ENCODE measurements at places on chromosomes 1 and 21. TPM values are rescaled to one million over a fixed set of nuclear protein-coding genes. Genes with fewer than 3 reads are reported as not detected.

CFAP74 gene
- not detected for total RNA-seq

SMCP gene
- not detected for total RNA-seq

- DNase-seq = no peak
Observed at GRCh38 chr1:22089134-22089571, 36.6 kb downstream of the CDC42 start.

DNA sequence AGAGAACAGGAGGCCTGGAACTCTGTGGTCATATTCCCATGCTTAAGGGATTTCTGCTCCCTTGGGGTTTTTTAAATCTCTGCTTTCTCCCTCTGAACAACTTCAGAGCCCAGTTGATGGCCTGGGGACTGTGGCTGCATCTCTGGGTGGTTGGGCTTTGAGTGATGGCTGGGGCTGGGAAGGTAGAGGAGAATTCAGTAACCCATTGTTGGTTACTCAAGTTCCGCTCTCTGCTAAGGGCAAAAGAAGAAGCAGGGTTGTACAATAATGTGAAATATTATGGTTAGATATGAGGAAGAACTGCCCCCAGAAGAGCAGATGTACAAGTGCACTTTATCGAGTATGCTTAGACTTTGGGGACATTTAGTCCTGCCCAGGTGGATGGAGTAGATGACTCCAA is 72.1 kb upstream of the CNTN2 start:
- no peak for DNase-seq

- peak; percentile 82 for DNase-seq
Observed at GRCh38 chr1:37682334-37682987, 9.9 kb upstream of the CDCA8 start.

DNA sequence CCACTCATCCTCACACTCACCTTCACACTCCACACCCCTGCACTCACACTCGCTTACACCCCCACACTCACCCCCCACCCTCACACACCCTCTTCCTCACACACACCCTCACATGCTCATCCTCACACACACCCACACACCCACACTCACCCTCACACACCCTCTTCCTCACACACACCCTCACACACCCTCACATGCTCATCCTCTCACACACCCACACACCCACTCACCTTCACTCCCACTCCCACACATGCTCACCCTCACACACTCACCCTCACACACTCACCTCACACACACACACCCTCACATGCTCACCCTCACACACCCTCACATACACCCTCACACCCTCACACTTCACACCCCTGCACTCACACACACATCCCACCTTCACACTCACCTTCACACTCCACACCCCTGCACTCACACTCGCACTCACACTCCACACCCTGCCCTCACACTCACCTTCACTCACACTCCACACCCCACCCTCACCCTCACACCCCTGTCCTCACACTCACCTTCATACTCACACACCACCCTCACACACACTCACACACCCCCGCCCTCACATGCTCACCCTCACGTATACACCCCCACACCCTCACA is 42.6 kb upstream of the EDN2 start:
- DNase-seq = no peak

- no peak for DNase-seq
Observed at GRCh38 chr1:78032996-78033796, 12.6 kb upstream of the GIPC2 start.

DNA sequence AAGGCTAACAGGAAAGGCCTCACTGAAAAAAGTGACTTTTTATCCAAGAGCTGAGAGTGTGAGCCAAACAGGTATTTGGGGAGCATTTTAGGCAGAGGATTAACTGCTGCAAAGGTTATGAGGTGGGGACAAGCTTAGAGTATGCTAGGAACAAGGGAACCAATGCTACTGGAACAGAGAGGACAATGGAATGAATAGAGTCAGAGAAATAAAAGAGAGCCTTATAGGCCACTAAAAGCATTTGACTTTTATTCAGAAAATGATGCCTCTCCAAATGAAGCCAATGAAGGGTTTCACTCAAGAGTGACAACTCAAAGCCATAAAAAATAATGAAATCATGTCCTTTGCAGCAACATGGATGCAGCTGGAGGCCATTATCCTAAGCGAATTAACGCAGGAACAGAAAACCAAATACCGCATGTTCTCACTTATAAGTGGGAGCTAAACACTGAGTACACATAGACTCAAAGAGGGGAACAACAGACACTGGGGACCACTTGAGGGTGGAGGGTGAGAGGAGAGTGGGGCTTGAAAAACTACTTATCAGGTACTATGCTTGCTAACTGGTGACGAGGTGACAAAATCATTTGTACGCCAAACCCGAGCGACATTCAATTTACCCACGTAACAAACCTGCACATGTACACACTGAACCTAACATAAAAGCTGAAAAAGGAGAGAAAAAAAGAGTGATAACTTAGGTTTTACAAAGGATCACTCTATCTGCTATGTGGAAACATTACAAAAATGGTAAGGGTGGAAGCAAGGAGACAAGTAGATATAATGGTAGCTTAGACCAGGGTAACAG is 11.1 kb downstream of the PTP4A2 start:
- DNase-seq = no peak

Data from right atrium auricular region (tissue), 2 donors.